ENCODE measurements at places on chromosomes 16 and 17.

DNA sequence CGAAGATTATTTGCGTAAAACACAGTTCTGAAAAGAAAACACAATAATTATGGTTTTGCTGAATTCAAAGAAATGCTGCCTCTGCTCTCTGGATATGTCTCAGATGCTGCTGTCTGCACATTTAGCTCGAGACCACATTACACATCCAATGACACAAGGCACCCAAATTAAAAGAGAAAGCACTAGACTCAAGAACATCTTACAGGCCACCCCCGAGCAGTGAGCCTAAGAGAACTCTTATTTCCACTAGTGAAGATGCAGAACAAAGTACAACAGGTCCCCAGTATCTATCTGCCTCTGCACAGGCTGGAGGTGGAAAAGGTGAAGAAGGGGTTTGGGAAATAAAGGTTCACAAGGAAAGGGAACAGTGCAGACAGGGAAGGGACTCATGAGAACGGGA, 33.5 kb downstream of the GRB2 start:
- no peak for DNase-seq

- no peak for DNase-seq
These were observed 4.7 kb downstream of the LRRC59 start for GRCh38 chr17:50392621-50393020.

DNA sequence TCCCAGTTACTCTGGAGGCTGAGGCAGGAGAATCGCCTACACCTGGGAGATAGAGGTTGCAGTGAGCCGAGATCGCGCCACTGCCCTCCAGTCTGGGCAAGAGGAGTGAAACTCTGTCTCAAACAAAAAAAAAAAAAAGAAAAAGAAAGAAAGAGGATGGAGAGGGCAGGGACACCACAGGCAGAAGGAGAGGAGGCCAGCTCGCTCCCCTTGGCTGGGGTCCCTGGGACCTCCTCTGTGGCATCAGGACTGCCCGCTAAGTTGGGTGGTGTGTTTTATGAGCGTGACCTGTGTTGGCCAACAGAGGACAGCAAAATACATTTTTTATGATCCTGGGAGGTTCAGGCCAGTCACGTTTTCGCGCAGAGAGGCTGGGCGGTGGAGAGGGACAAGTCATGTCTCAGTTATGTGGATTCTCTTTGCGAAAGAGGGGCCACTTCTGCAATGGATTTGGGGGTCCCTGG, 229.6 kb downstream of the MRTFB start:
- DNase-seq, result no peak

DNA sequence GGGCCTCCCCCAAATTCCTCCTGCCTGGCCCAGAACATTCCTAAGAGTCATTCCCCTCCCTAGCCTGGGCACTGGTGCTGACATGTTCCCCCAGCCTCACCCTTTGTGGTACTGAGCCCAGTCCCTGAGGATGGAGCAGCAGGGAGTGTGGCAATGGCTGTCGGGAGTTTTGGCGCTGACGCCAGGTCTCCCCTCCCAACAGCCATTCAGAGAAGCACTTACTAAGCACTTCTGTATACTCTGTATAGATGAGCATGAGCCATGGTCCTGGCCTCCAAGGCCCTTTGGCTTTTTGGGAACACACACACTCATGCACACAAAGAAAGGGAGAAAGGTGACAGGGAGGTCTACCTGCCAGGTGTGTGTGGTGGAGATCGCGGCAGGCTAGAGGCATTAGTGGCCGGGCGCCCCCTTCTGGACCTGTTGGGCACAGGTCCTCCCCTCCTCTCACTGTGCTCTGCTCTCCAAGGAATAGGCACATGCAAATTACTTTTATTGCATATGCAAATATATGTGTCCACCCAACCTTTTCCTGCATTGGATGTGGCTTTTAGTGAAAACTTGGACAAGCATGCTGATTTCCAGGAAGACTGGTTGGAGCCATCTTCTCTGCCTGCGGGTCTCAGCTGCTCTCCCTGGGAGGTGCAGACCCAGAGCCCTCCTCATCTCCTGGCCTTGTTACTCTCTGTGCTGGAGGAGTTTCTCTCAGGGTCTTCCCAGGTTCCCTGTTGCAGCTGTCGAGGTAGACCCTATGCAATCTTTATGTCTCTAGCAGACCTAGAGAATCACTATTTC, 17.4 kb upstream of the C17orf107 start:
- DNase-seq, result no peak

DNA sequence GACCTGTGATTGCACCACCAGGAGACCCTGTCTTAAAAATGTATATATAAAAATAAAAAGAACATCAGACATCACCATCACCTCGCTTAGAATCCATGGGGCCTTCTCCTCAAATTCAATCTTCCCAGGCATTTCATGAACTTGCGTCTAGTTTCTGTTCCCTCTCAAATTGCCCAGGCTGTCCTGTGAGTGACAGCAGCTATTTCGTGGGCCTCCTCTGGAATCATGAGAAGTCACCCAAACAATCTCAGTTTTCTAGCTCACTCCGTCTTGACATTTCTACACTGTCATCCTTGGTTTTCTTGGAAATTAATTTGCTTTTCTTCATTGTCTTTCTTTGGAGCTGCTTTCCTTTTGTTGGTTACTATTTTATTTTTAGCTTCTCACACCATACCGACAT, 7.3 kb downstream of the SLC52A1 start:
- no peak for DNase-seq

- DNase-seq, result no peak
These were observed 106.4 kb downstream of the BANP start for GRCh38 chr16:88057656-88058055.

- no peak for DNase-seq
These were observed 11.1 kb downstream of the SHISA6 start for GRCh38 chr17:11252146-11252545.

GRCh38 chr17:2267354-2267753, 36.2 kb downstream of the SMG6 start:
- DNase-seq, result no peak

DNA sequence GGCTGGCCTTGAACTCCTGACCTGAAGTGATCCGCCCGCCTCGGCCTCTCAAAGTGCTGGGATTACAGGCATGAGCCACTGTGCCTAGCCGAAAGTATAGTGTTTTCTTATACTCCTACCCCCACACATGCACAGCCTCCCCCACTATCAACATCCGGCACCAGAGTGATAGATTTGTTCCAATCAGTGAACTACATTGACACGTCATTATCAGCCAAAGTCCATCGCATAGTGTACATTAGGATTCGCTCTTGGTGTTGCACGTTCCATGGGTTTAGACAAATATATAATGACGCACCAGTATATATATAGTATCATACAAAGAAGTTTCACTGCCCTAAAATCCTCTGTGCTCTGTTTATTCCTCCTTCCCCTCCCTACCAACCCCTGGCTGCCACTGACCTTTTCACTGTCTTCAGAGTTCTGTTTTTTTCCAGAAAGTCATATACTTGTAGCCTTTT, 11.9 kb upstream of the TM4SF5 start:
- DNase-seq, result no peak

GRCh38 chr17:40779181-40779909, 3.0 kb downstream of the KRT27 start:
- DNase-seq, result no peak

- no peak for DNase-seq
These were observed 28.8 kb downstream of the NPLOC4 start for GRCh38 chr17:81608082-81608481.

DNA sequence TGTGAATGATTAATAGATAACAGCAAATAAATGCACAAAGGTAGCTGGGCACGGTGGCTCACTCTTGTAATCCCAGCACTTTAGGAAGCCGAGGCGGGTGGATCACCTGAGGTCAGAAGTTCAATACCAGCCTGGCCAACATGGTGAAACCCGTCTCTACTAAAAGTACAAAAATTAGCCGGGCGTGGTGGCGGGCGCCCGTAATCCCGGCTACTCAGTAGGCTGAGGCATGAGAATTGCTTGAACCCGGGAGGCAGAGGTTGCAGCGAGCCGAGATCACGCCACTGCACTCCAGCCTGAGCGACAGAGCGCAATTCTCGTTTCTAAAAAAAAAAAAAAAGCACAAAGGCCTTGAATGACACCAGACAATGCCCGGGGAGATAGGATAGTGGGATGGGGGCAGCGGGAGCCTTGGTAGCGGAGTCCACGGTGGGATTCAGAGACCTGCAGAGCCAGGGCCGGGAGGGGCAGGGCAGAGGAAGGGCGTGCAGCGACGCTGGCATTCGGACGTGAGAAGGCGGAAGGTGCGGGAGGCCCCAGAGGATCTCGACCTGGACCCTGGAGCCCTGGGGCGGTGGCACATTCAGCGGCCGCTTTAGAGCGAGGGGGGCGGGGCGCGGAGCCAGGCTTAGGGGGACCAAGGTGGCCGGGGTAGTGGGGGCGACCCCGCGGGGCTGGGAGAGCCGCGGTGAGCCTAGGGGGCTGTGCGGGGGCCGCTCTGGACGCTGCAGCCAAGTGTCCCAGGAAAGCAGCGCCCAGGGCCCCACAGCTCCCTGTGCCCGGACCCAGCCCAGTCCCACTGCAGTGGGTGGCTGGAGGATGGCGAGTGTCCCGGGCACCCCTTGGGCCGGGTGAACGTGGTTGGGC, 999 bp upstream of the FLYWCH2 start:
- no peak for DNase-seq

- no peak for DNase-seq
These were observed 80.0 kb downstream of the KCNJ18 start for GRCh38 chr17:21772321-21772720.

- DNase-seq, result no peak
These were observed 49.5 kb upstream of the MTSS2 start for GRCh38 chr16:70735141-70735979.

- DNase-seq, result no peak
These were observed 66.9 kb downstream of the RNF213 start for GRCh38 chr17:80327518-80327917.

DNA sequence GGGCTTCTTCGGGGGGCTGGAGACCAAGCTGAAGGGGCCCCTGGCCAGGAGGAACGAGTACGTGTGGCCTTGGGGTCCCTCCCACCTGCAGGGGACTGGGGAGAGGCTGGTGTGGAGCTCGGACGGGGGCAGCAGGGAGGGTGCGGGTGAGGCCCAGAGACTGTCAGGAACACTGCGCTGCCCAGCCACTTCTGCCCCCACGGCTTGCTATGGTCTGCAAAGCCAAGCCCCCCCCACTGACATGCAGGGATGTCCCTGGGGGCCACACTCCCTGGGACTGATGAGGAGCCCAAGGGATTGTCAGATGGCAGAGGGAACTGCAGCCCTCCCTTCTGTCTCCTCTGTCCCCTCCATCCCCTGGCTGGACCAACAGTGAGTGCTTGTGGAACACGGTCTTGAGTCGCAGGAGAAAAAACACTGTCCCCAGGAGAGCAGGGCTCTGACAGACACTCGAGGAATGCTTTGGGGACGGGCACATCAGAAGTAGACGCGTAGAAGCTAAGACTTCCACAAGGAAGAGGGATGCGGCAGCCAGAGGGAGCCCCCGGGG, 34.6 kb downstream of the CIBAR2 start:
- no peak for DNase-seq

GRCh38 chr17:27282054-27282551, 11.8 kb upstream of the WSB1 start:
- DNase-seq, result no peak

- DNase-seq, result no peak
These were observed 22.9 kb downstream of the IKZF3 start for GRCh38 chr17:39841134-39841683.

GRCh38 chr16:47136099-47136842, 7.5 kb downstream of the NETO2 start:
- DNase-seq, result no peak

DNA sequence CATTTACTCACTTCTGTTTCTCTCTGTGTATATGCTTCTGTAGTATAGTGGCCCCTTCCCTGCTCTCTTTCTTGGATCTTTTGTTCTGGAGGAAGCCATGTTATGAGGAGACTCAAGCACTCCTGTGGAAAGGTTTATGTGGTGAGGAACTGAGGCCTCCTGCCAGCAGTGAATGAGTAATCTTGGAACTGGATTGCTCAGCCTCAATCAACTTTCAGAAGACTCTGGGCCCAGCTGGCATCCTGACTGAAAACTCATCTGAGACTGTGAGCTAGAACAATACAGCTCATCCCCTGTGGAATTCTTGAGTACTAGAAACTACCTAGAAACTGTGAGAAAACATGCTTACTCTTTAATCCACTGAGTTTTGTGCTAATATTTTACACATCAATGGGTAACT, 133.1 kb upstream of the ZKSCAN2 start:
- DNase-seq, result no peak

GRCh38 chr17:1010586-1010985, 13.7 kb downstream of the TIMM22 start:
- DNase-seq, result no peak

GRCh38 chr17:56778898-56779297, 54.8 kb downstream of the C17orf67 start:
- DNase-seq, result no peak

Data from NK-92 treated with Interleukin-12 subunit alpha and Interleukin-12 subunit beta, amount 100 ng/mL, for 24 hours (cell line).